Urinary bladder (tissue), 4 donors: ENCODE measurements at places on chromosomes 1 and 21. TPM values are rescaled to one million over a fixed set of nuclear protein-coding genes. Genes with fewer than 3 reads are reported as not detected.

Gene DAB1
- 4.9 TPM for total RNA-seq

Gene AGMAT
- 0.48 TPM for total RNA-seq

Gene FTCD
- total RNA-seq = 0.48 TPM

- no peak for DNase-seq
Measured at GRCh38 chr1:52531249-52531872, 21.5 kb downstream of the TUT4 start.

- no peak for DNase-seq
Measured at GRCh38 chr21:25369524-25370300, 237.6 kb downstream of the MRPL39 start.

GRCh38 chr1:200139661-200140250, 112.2 kb downstream of the NR5A2 start:
- DNase-seq = no peak

DNA sequence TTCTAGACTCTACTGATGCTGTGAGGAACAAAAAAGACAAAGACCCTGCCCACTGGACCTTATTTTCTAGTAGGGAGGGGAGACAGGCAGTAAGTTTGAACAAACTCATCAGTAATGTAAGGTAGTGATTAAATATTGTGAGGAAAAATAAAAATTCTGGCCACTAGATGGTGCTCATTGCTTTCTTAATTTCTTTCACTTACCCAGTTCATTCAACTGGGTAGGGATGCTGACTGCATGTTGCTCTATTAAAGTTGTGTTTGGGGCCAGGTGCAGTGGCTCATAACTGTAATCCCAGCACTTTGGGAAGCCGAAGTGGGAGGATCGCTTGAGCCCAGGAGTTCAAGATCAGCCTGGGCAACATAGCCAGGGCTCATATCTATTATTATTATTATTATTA, 6.3 kb upstream of the KYAT3 start:
- no peak for DNase-seq

DNA sequence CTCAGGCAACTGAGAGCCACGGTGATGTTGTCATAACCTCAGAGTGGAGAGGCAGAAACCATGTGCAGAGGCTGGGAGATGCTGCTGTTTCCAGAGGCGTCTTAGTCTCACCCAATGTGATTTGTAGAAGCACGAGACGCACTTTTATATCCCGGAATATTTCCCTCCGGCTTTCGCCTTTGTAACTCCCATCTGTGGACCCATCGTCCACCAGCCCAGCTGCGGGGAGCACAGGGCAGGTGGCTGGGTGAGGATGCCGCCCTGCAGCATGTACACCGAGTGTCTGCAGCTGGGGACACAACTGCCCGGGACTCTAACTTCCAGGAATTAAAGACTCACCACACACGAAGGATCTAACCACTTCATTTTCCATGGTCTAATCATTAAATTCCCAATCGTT, 43.5 kb downstream of the UBASH3A start:
- DNase-seq = no peak

DNA sequence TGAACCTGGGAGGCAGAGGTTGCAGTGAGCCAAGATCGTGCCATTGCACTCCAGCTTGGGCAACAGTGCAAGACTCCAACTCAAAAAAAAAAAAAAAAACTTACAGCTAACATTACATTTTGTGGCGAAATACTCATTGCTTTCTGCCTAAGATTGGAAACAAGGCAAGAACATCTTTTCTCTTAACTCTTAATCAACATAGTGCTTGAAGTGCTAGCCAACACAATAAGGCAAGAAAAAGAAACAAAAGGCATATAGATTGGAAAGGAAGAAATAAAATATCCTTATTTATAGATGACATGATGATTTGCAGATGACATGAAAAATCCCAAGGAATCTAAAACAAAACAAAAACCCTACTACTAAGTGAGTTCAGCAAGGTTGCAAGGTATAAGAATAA, 24.6 kb upstream of the GJA9 start:
- no peak for DNase-seq
